NCI-H187 (cell line): ENCODE measurements at places on chromosomes 2 and 18.
A peak's percentile ranks its signal among the peaks of the same experiment; 100 is the strongest.

DNA sequence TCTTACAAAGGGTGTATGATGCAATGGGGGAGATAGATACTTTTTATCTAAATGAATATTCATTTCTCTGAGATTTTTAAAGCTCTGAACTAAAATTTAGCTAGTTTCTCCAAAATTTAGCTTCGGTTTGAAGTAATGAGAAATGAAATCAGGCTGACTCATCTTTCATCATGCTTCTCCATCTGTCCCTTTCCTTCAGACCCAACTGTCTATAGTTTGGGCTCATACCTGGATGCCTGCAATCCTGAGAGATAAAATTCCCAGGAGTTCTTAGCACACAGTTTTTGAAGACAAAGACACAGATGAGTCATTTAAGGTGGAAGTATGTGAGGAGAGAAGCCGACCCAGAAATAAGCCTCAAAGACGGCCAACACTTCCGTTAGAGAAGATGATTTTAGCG, 336.4 kb upstream of the CDH20 start:
- no peak for DNase-seq

DNA sequence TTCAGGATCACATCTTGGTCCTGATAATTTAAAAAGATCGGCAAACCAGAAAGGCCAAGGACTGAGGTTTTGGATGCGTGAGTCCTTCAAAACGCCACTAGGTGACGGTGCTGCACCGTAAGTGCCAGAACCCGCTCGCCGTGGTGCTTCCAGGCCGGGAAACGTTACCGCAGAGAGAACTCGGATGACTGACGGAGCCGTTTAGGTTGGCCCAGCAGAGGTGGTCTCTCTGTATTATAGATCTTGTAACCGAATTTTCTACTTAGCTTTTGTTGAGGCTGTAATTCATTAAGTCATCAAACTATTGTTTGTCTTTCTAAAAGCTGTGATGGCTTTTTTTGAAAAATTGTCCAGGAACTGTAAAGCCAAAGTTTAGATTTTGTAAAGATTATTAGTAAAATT, 39.8 kb upstream of the ADCYAP1 start:
- DNase-seq: peak; percentile 57

- DNase-seq: no peak
These were observed 44.9 kb downstream of the AQP12A start for GRCh38 chr2:240736281-240737250.

- DNase-seq: no peak
These were observed 20.6 kb upstream of the UBE2E3 start for GRCh38 chr2:180959787-180960186.

GRCh38 chr2:16130906-16131400, 190.6 kb downstream of the MYCN start:
- DNase-seq: no peak
